ENCODE measurements at places on chromosomes 2 and 18.

DNA sequence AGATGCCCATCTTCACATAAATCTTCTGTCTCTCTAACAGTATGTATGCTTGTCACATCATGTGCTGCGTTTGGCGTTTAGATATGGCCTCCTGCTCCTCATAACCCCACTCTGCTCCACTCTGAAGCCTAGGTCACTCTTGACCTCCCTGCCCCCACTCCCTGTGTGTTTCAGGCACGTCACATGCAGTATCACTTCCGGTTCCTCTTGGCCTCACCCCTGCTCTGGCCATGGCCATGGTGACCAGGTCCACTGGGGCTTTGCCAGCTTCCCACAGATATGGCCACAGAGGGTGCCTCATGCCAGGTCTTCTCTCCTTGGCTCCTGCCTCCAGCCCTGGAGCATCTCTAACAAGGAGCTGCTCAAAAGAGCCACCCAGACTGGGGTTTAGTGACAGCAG is 160.0 kb downstream of the RNF152 start:
- no peak for DNase-seq

GRCh38 chr2:111100087-111100764 is 20.5 kb upstream of the BCL2L11 start:
- DNase-seq = no peak

- DNase-seq = peak; percentile 40
Observed at GRCh38 chr2:20916604-20917286, 93.8 kb upstream of the LDAH start.

GRCh38 chr18:55856229-55856628 is 268.2 kb upstream of the TCF4 start:
- peak; percentile 97 for DNase-seq

DNA sequence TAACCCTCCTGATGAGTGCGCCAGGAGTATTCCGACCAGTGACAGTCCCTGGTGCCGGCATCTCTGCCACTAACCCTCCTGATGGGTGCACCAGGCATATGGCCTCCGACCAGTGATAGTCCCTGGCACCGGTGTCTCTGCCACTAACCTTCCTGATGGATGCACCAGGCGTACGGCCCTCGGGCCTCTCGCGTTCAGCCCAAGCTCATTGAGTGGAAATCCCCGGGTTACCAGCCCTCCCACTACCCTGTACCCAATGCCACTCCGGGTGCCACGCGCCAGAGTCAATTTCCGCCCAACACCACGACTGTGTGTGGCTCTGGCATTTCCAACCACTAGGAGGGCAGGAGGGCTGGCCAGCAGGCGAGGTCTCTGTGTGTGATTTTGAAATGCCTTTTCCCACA is 11.7 kb upstream of the GPC1 start:
- no peak for DNase-seq

GRCh38 chr2:240505910-240506309 is 51.9 kb downstream of the ANKMY1 start:
- no peak for DNase-seq

All from EH (cell line).